ENCODE measurements at places on chromosomes 3 and 15.

DNA sequence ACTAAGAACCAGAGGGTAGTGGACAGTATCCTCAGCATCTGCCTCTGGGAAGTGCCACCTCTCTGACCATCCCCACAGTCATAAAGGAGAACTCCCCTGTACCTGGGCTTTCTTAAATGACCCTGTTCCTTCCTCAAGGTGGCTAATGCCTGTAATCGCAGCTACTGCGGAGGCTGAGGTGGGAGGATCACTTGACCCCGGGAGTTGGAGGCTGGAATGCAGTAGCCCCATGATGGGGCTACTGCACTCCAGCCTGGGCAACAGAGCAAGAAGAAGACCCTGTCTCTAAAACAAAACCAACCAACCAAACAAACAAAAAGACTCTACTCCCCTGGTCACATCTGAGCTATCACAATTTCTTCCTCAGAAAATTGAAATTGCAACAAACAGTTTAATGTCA is 848 bp upstream of the BUB1B start:
- DNase-seq: no peak

DNA sequence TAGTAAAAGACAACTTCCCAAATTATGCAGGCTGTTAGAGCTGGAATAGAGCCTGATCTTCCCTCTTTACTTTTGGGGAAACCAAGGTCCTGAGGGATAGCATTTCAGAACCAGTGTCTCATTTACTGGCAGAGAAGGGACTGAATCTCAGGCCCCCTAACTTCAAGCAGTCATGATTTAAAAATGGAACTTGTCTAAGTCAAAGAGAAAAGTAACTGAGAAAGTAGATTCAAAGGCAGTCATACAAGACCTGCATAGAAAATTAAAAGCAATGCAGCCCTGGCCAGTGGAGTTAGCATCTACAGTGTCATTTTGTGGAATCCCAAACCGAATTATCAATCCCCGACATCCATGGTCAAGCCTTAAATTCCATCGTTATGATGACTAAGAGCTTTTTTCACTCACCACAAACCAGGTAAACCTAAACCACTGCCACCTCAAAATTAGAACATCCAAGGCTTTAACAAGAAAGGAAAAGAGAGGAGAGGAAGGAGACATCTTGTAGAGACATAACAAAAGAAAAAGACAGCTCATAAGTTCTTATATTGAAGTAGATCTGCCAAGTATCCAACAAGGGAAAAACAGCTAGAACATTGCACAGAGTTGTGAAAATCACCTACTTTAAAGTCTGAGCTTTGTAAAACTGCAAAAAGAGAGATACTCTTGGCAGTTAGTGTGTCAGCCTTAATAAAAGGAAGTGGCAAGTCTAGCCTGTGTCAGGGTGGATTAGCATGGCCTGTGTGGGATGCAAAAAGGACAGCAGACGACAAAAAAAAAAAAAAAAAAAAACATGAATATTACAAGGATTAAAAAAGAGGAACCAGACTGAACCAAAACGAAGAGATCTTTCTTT is 54.1 kb upstream of the CCR2 start:
- no peak for DNase-seq

DNA sequence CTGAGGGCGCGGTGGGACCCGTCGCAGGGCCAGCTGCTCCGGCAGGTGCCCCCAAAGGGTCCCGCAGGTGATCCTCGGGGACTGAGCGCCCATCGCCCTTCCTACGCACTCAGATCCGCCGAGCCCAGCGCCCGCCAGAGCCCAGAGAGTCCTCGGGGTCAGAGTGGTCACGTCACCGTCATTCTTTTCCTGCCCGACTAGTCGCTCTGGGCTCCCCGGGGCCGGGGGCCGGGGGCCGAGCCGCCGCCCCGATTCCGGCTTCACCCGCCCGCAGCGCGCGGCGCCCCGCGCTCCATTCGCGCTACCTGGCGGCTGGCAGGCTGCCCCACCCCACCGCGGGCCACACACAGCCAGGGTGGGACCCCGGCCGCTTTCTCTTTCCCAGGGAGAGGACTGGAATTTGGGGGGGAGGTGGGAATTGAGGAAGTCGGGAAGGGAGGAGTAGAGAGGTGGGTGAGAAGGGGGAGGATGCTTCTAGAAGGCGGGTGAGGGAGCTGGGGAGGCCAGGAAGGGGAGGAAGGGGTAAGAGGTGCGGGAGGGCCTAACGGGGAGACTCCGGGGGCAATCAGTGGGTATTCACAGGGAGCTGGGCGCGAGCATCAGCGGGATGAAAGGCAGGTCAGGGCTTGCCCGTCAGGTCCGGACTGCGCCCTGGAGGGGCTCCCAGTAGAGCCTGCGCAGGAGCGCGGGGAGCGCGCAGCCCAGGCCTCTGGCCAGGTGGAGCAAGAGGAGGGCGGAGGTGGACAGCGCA is 36.1 kb upstream of the EPHB3 start:
- DNase-seq: no peak

DNA sequence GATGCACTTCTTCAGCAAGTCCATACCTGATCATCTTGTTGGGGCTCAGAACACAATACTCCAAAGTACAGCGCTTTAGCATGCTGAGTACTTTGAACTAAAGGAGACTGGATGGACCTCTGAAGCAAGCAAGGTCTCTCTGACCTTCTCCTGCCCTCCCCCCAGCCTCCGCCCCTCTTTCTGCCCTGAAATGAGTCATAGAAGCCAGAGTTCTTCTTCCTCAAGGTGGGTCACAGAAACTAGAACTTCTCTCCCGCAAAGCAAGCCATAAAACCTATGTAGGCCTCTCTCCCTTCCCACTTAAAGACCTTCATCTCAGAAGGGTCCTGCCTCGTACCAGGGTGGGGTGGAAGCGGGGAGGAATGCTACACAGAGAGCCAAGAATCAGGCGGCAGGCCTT is 230.5 kb upstream of the PROK2 start:
- DNase-seq: no peak

DNA sequence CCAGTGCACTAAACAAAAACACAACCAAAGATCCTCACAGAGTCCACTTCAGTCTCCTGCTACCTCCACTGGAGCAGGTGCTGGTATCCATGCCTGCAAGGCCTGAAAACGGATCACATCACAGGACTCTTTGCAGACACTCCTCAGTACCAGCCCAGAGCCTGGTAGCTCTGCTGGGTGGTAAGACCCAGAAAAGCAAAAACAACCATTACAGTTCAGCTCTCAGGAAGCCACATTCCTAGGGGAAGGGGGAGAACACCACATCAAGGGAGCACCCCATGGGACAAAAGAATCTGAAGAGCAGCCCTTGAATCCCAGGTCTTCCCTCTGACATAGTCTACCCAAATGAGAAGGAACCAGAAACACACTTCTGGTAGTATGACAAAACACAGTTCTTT is 52.5 kb upstream of the PFN2 start:
- no peak for DNase-seq

DNA sequence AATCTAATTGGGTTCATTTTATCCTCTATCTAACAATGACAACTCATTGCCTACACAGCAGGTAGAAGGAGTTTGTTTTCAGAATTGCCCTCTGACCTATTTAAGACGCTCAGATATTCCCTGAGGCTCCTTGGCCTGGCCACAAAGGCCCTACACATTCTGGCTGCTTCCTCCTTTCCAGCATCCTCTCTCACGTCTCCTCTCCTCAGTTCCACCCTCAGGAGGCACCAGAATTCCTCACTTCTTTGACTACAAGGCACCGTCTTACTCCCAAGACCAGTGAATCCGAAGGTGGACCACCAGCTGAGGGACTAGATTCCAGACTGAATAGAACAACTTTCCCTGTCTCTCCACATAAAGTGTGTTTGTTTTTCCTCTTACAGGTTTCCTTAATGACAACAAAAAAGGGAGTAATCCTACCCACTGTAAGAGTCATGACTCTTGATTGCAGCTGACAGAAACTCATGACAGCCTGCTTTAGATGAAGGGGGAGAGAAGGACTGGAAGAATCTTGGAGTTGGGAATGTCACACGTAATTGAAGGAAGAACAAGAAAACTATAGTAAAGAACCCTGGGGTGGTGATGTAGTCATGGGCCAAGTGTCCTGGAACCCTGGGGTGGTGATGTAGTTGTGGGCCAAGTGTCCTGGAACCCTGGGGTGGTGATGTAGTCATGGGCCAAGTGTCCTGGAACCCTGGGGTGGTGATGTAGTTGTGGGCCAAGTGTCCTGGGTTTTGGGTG is 22.0 kb upstream of the MUC20 start:
- no peak for DNase-seq

- DNase-seq: no peak
Observed at GRCh38 chr3:174318181-174318580, 541.0 kb upstream of the NAALADL2 start.

GRCh38 chr3:177921153-177921552 is 615.1 kb upstream of the KCNMB2 start:
- DNase-seq: no peak

DNA sequence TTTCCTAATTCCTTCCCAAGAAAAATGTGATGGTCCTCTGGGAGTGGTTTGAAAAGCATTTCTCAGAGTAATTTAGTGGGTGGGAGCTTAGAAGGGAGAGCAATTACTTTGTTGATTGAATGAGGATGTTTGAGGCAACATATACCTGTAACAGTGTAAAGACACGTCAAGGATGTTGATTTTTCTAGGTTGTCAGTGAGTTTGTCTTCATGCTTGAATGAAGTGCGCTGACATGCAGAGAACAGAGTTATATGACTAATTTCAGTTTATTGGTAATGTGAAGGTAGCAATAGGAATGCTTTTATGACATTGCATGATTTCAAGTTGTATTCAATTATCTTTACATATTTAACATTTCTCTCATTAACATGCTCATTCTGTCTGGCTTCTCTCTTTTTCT is 286.9 kb downstream of the NFKBIZ start:
- DNase-seq: no peak
